ENCODE measurements at places on chromosomes 7 and 10. TPM values are rescaled to one million over a fixed set of nuclear protein-coding genes. Genes with fewer than 3 reads are reported as not detected.
A peak's percentile ranks its signal among the peaks of the same experiment; 100 is the strongest.

The CXCL12 gene
- total RNA-seq, result 15.8 TPM

The DPYSL4 gene
- total RNA-seq, result 7.2 TPM

DNA sequence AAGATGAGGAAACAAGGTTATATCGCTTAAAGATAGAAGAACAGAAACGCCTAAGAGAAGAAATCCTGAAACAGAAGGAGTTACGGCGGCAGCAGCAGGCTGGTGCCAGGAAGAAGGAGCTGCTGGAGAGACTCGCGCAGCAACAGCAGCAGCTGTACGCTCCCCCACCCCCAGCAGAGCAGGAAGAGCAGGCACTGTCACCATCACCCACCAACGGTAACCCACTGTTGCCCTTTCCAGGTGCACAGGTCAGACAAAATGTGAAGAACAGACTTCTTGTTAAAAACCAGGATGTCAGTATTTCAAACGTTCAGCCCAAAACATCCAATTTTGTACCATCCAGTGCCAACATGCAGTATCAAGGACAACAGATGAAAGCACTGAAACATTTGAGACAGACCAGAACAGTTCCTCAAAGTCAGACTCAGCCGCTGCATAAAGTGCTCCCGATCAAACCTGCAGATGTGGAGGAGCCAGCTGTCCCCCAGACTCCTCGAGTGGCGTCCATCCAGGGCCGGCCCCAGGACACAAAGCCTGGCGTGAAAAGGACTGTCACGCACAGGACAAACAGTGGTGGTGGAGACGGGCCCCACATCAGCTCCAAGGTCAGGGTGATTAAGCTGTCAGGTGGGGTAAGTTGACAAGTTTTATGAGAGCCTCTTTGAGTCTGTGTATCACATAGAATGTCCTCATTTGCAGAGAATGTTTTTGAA lies 67.1 kb downstream of the SHH start:
- H3K27ac ChIP-seq, result no peak overlapping the region
- H3K4me3 ChIP-seq, result no peak overlapping the region
- peaks cover 37% of the 10 kb centered on the region for H3K36me3 ChIP-seq
- no peaks in the 10 kb centered on the region for H3K27me3 ChIP-seq

DNA sequence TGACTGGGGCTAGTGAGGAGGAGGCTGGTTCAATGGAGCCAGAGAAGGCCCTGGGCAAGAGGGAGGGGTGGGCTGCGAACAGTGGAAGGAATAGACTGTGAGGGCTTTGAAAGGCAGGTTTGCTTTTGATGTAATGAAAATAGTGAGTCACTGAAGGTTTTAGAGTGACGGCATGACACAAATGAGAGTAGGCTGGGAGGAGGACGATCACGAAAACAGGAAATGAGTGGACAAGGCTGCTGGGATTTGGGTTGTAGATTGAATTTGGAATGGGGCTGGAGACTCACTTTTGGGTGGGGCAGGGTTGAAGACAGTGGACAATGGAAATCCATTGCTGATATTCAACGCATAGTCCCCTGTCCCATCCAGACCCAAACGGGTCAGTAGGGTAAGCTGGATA lies 139.6 kb downstream of the CDH23 start:
- H3K36me3 ChIP-seq, result no peaks in the 10 kb centered on the region
- H3K4me3 ChIP-seq, result no peak overlapping the region
- H3K27me3 ChIP-seq, result peaks cover 37% of the 10 kb centered on the region
- DNase-seq, result no peak

- peak; percentile 43 for DNase-seq
- H3K4me3 ChIP-seq, result no peak overlapping the region
- H3K27ac ChIP-seq, result no peak overlapping the region
- no peaks in the 10 kb centered on the region for H3K36me3 ChIP-seq
- H3K4me1 ChIP-seq, result peaks cover 2% of the 10 kb centered on the region
These were observed 47.7 kb downstream of the NOC3L start for GRCh38 chr10:94315024-94315451.

The AKR1C8 gene
- not detected for total RNA-seq

The MTERF1 gene
- total RNA-seq, result 16.7 TPM

Data from IMR-90 (cell line).